Activated CD4-positive, alpha-beta T cell treated with anti-CD3 and anti-CD28 coated beads, Interleukin-2, amount 10 ng/mL, durations not matched to agents 24 days and 14 days (primary cell): ENCODE measurements at places on chromosomes 16 and 17.
A peak's percentile ranks its signal among the peaks of the same experiment; 100 is the strongest.

- DNase-seq, result no peak
Observed at GRCh38 chr16:89695875-89696669, 5.4 kb downstream of the SPATA2L start.

DNA sequence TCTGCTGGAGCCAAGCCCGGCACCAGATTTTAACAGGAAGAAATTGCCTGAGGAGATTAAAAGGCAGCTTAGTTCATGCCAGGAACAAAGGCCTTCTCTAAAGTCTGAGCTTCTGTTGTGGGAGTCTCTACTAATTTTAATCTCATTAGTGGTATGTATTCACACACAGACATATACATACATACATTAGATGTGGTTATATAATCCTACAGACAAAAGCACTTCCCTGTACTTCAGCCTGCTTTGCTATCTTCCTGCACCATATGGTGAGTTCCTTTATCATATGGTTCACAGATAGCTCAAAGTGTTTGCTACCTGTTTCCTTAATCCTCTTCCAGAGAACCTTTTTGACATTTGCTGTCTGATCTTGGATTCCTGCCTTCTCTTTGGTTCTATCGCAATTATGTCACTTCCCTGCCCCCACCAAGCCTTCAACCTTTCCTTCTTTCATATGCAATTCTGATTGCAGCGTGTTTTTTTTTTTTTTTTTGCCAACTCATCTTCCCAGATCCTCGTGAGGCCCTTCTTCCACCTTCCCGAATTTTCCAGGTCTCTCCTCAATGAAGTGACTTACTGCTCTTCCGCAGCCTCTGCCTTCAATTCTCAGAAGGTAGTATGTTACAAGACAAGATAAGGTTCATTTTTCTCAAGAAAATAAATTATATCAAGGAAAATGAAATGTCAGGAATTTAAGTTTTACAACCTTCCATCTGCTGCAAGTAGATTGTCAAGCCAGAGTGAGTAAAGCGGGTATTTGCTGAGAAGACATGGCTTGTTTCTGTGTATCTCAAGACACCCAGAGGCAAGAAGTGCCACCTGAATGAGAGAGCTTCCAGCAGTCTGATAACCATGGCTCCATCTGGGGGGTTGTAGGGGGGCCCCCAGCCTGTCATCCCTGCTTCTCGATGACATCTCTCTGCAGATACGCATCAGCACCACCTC is 120.2 kb upstream of the CACNG3 start:
- DNase-seq, result no peak

DNA sequence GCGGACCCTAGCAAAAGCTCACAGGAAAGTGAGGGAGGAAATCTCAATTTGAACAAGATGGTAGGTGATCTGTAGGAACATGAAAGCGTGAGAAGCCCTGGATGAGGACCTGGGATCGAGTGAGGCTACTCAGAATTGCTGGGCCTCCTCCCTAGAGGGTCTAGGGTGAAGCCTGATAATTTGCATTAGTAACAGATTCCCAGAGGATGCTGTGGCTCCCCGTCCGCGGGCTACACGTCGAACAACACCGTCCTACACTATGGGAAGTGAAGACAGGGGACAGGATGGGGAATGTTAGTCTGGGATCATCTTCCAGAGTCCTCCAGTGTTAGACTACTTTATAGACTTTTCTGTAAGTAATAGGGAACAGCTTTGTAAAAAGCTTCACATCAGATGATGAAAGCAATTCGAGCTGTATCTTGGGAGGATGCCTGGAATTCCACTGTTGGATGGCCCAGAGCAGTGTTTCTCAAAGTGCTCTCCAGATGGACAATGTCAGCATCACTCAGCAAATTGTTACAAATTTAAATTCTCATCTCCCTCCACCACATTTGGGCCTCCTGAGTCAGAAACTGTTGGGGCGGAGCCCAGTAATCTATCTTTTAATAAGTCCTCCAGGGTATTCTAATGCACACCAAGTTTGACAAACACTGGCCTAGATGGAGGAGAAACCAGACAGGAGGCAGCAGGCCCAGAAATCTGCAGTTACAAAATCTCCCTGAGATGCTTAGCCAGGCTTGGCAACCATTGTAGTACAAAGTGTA is 6.5 kb downstream of the FNDC8 start:
- no peak for DNase-seq

GRCh38 chr17:56661906-56662305 is 68.4 kb downstream of the NOG start:
- no peak for DNase-seq

DNA sequence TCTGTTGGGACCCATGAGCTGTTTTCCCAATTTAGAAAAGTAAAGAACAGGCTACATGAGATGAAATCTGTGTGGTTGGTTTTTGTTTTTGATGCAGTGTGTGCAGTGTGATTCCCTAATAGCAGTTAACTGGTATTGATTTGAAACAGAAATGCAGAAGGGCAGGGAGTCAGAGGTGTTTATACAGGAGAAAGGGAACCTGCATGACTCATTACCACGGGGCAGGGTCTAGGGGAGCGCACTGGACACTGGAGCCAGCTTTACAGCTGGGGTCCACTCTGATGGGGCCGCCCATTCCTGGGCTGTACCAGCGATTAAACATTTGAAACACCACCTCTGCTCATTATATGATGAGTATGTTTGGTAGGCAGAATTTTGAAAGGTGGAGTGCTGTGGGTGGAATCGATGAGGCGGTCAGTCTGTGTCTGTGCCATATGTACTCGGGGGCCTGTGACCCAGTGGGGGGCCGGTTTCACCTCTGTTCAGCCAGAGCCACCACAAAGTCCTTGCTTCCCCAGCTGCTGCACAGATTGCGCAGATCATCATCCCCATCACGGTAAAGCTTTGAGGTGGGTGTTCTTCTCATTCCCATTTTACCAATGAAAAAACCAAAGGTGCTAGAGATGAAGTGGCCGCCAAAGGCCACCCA is 142.5 kb downstream of the CMIP start:
- DNase-seq, result no peak

DNA sequence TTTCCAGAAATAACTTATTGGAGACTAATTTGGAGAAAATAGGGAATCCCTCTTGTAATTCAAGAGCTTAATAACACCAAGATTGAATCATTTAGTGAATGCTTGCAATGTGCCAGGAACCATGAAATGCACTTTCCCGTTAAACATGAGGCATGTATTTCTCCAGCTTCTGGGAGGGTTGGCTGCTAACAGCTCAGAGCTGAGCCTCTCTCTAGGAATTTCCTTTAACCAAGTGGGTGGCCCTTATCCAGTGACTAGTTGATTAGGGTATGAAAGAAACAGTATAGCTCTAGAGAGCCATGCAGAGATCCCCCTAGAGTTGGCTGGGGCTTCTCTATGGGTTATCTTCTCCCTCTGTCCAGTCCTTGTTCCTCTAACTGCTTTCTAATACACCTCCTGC is 356.4 kb upstream of the GOT2 start:
- DNase-seq, result no peak

- DNase-seq, result no peak
Observed at GRCh38 chr16:13108126-13108525, 206.7 kb downstream of the SHISA9 start.

- no peak for DNase-seq
Observed at GRCh38 chr17:19713901-19714361, 2.5 kb downstream of the SLC47A2 start.

GRCh38 chr17:4998732-4999429 is 1.1 kb downstream of the KIF1C start:
- peak; percentile 66 for DNase-seq
